Activated CD4-positive, alpha-beta T cell treated with anti-CD3 and anti-CD28 coated beads for 24 hours (primary cell): ENCODE measurements at places on chromosomes 12 and 14.

DNA sequence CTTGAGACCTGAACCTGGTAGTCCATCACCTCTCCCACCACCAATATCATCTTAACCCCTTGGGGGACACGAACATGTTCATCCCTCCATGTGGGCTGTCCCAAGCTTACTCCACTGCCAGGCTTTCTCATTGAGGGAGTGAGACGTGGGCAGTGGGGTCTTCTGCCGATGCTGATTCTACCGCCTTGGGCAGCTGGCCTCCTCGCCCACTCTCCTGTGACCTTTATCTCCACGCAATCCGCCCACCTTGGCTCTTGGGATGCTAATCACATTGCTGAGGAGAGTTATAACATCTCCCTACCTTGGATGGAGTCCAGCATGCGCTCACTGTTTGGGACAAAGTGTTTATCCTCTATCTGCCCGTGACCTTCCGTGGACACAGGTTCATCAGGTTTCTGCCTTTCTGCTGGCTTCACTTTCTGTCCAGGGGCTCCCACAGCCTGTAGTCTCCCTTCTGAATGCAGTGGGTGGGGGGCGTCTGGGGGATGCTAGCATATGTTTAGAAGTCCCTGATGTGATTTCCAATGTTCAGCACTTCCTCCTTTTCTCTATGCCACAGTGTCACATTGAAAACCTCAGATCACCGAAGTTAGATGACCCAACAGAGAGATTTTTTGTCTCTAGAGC is 53.2 kb upstream of the ESRRB start:
- DNase-seq, result no peak

DNA sequence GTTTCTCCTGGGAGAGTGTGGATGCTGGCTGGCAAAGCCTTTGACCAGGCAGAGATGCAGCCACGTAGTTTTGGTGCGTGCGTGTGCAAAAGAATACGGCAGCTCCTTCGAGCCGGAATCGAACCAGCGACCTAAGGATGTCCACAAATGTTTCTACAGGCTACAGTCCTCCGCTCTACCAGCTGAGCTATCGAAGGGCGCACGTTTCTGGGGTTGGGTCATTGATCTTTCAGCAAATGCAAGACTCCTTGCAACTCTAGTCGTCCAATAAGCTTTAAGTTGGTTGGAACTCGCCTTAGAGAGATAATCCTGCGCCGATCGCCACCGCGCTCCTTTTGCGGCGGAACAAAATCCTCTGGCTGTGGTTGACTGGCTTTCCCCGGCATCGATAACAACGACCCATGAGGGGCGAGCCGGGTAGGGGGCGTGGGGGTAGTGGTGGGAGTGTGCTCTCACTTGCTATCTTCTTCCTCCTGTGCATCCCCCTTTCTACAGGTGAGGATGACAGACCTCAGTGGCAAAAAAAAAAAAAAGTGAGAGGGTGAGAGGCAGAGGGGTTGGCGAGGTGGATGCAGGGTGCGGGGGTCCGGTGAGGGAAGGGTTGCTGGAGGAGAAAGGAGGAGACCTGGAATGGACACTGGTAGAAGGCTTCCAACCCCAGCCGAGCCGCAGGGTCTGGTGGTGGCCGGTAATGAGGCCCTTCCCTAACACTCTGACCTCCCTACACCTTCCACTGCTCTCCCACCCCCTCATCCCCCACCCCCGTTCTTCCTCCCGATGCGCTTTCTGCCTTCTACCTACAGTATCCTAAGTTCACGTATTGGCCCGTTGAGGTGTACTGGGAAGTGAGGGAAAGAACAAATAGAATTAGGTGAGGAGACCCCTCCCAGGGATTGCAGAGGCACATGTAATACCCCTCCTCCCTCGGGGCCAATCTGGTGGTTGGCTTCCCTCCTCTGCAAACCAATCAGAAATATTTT is 11.8 kb upstream of the OR6S1 start:
- DNase-seq, result peak; percentile 64

GRCh38 chr12:72338437-72338836 is 66.3 kb downstream of the TRHDE start:
- no peak for DNase-seq

- no peak for DNase-seq
Measured at GRCh38 chr12:53051881-53052412, 2.1 kb downstream of the TNS2 start.

- DNase-seq, result peak; percentile 28
Measured at GRCh38 chr12:45216230-45216982, 511 bp downstream of the ANO6 start.

DNA sequence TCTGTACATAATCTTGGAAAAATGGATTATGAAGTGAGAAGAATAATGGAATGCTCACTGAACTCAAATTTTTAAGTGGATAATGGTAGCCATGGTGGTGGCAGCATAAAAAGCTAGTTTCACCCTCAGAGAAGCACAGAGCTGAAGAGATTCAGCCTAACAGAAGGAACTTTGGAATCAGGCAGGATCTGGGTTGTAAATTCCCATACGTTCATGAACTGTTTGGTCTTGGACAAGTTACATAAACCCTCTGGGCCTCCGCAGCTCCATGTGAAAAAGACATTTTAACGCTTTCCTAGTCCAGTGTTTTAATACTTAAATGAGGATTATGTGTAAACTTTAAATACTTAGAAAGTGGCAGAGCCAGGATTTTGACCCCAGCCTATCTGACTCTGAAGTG is 26.6 kb downstream of the JKAMP start:
- no peak for DNase-seq

GRCh38 chr12:85580562-85581168 is 255.5 kb downstream of the RASSF9 start:
- no peak for DNase-seq

GRCh38 chr14:32414808-32415255 is 85.7 kb downstream of the AKAP6 start:
- DNase-seq, result no peak

GRCh38 chr14:43052897-43053296 is 1446.2 kb downstream of the LRFN5 start:
- DNase-seq, result no peak

- DNase-seq, result no peak
Measured at GRCh38 chr12:48163150-48163747, 5.9 kb upstream of the ASB8 start.

DNA sequence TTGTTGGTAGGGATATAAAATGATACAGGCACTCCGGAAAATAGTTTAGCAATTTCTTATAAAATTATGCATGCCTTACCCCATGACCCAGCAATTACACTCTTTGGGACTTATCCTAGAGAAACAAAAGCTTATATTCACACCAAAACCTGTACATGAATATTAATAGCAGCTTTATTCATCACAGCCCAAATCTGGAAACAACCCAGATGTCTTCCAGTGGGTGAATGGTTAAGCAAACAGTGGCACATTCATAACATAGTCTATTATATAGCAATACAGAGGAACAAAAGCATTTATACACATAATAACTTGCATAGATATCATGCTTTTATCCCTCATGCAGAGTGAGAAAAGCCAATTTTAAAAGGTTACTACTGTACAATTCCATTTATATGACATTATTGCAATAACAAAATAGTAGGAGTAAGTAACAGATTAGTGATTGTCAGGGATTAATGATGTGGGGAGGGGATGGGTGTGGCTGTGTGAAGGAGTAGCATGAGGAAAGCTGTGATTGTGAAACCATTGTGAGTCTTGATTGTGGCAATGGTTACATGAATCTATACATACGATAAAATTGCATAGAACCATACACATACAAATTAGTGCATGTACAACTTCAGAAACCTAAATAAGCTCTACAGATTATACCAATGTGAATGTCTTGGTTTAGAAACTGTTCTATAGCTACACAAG is 363.1 kb upstream of the OR4E1 start:
- no peak for DNase-seq

- DNase-seq, result no peak
Measured at GRCh38 chr12:76920172-76921099, 41.6 kb upstream of the CSRP2 start.

- no peak for DNase-seq
Measured at GRCh38 chr12:82858534-82858917, 171.8 kb downstream of the TMTC2 start.

GRCh38 chr14:64110802-64111201 is 183.4 kb downstream of the ESR2 start:
- DNase-seq, result no peak

GRCh38 chr14:99395909-99396530 is 84.6 kb downstream of the SETD3 start:
- peak; percentile 12 for DNase-seq

- DNase-seq, result no peak
Measured at GRCh38 chr12:30166006-30166795, 382.5 kb upstream of the TMTC1 start.

DNA sequence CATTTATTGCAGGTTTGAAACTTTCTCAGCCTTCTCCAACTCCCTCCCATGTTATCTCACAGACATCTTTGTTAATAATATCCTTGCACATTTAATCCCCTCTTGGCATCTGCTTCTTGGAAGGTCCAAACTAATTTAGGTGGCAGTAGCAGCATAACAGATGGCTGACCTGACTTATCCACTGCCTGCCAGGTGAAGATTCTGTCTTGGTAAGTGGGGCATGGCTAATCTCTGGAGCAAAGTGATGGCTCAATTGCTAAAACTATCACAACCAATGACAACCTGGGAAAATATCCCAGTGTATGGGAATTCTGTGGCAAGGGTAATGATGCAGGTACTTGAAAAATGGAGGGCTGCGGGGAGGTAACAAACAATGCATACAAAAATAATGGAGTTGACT is 58.2 kb upstream of the ALG10B start:
- DNase-seq, result no peak

DNA sequence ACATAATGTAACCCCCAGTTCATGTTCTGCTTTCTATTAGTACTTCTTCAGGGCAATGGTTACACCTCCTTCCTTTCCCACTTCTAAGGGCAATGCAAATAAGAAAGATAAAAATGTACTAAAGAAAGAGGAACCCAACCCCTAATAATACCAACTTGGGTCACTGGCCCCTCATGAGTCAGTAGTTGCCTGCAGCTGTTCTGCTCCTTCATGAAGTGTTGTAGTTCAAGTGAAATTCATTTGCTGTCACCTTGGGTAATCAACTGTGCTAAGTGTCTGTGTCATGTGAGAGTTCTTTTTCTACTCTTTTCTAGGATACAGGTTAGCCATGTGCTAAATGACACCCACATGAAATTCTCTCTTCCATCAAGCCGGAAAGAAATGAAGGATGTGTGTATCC is 91.8 kb downstream of the PLXNC1 start:
- DNase-seq, result no peak

GRCh38 chr12:25716842-25717241 is 163.8 kb upstream of the LMNTD1 start:
- DNase-seq, result no peak

GRCh38 chr12:128643155-128643554 is 180.6 kb downstream of the SLC15A4 start:
- DNase-seq, result no peak

DNA sequence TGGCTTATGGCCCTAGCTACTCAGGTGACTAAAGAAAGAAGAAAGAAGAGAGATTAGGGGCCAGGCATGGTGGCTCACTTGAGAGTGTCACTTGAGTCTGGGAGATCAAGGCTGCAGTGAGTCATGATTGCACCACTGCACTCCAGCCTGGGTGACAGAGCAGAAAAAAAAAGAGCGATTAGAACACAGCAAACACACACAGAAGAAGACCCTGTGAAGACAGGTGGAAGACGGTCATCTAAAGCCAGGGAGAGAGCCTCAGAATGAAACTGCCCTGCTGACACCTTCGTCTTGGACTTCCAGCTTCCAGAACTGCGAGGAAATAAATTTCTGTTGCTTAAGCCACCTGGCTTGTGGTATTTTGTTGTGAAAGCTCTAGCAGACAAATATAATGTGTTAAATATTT is 17.5 kb upstream of the PPP1CC start:
- DNase-seq, result no peak

- no peak for DNase-seq
Measured at GRCh38 chr12:39199351-39199750, 243.6 kb downstream of the KIF21A start.
